Dermis microvascular lymphatic vessel endothelial cell (primary cell): ENCODE measurements at places on chromosomes 3 and 15. TPM values are rescaled to one million over a fixed set of nuclear protein-coding genes. Genes with fewer than 3 reads are reported as not detected.

DNA sequence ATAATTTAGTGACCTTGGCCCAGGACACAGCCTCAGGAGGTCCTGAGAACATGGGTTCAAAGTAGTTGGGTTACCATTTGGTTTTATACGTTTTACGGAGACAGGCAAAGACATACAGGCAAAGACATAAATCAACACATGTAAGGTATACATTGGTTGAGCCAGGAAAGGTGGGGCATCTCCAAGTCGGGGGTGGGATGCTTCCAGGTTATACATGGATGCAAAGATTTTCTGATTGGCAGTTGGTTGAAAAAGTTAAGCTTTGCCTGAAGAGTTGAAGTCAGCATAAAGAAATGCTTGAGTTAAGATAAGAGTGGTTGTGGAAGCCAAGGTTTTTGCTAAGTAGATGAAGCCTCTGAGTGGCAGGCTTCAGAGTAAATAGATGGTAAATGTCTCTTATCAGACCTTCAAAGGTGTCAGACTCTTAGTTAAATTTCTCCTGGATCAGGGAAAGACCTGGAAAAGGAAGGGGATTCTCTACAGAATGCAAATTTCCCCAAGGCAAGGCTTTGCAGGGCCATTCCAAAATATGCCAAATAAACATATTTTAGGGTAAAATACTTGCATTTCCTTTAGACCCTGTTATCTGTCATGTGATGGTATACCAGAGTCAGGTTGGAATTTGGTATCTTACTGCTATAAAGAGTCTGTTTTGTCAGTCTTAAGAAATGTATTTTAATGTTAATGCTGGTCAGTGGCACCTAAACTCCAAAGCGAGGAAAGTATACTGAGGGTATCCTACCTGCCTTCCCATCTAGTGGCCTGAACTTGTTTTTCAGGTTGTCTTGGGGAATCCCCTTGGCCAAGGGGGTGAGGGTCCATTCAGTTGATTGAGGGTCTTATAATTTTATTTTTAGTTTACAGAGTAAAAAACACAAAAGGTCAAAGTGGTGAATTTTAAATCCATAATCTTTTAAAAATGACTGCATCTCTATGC lies 8.2 kb upstream of the PDHB start:
- no peak for DNase-seq

The OSBPL10 gene
- 8.0 and 14.0 TPM in 2 replicates for total RNA-seq

- no peak for DNase-seq
These were observed 335.3 kb upstream of the NECTIN3 start for GRCh38 chr3:110736332-110736731.

GRCh38 chr15:64480891-64481290 lies 20.5 kb downstream of the ZNF609 start:
- DNase-seq: no peak

- DNase-seq: no peak
These were observed 46.5 kb downstream of the BSN start for GRCh38 chr3:49600781-49601180.

DNA sequence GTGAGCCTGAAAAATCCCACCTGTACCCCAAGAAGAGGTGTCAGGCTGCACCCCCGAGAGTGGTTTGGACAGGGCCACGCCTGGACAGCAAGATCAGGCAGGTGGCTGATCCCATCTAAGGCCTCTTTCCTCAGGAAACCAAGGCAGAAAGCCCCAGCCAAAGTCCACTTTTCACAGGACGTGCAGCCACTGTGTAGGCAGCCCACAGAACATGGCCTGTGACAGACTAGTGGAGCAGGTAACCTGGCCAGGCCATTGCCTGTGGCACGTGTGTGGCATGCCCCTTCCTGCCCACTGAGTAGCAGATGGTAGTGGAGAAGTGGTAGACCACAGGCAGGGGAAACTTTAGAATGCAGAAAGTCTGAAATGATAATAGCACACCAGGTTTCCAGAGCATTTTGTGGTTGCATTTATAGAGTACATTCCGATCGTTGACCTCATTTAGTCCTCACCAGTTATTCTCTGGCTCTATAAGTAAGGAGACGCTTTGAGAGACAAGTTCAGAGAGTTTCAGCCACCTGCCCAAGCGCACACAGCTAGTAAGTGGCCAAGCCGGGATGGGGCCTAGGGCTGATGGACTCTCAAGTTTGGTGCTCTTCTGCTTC lies 68.7 kb downstream of the AAGAB start:
- no peak for DNase-seq

- DNase-seq: no peak
These were observed 20.0 kb upstream of the KLF13 start for GRCh38 chr15:31306426-31307269.

The MST1R gene
- 0.13 TPM in 2 replicates for total RNA-seq

GRCh38 chr3:106208967-106209366 lies 340.2 kb upstream of the CBLB start:
- peak; percentile 15 for DNase-seq

The ASB14 gene
- total RNA-seq: not detected in 2 replicates
